Activated CD4-positive, alpha-beta T cell treated with anti-CD3 and anti-CD28 coated beads, Interleukin-2, amount 50 U/mL, for 1 hour (primary cell): ENCODE measurements at places on chromosomes 7 and 10.

GRCh38 chr7:50088463-50089129, 4.5 kb downstream of the ZPBP start:
- no peak for DNase-seq

GRCh38 chr7:157805713-157806112, 468.9 kb downstream of the DNAJB6 start:
- no peak for DNase-seq

- DNase-seq: no peak
These were observed 152.9 kb downstream of the ADAM12 start for GRCh38 chr10:126235091-126235978.

GRCh38 chr10:87916515-87916914, 53.1 kb downstream of the PTEN start:
- no peak for DNase-seq

GRCh38 chr10:43013065-43013464, 63.8 kb upstream of the RET start:
- DNase-seq: no peak

GRCh38 chr7:70037171-70037933, 439.1 kb downstream of the AUTS2 start:
- no peak for DNase-seq

DNA sequence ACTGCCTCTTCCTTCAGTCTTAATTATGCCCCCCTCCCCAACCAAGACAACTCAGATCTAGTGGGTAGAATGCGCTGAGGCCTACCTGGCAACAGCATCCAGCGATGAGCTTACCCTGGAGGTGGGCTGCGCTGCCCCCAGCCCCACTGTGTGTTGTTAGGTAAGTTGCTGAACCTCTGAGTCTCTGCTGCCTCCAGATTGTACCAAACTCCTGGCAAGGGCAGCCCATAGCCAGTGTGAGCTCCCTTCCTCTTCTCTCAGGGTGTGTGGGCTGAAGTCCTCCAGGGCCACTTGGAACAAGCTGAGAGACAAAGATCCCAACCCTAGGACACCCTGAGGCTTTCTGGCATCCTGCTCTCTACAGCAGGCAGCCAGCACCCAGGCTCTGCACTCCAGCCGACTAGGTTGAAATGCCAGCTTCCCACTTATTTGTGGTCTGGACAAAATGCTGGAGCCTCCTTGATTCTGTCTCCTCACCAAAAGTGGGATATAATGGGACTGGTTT, 135.3 kb downstream of the ARHGAP22 start:
- no peak for DNase-seq

- DNase-seq: no peak
These were observed 130.6 kb downstream of the SPAG6 start for GRCh38 chr10:22475651-22476600.

- no peak for DNase-seq
These were observed 71.5 kb downstream of the MCMBP start for GRCh38 chr10:119801176-119801575.

GRCh38 chr10:8122611-8123369, 68.3 kb downstream of the GATA3 start:
- DNase-seq: no peak

DNA sequence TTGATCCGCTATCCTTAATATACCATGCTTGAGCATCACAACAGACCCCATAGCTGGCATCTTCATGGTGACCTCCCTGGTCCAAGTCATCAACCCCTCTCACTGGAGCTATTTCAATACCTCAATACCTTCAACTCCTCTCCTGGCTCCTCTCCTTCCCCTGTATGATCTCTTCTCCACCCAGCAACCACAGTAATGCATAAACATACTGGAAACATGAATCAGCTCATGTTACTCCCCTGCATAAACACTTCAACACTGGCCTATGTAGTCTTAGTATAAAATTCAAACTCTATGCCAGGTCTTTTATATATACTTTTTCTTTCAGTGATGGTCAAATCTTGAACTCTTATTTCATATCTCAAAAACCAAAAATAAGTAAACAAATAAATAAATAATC, 31.8 kb upstream of the TMEM273 start:
- DNase-seq: no peak

DNA sequence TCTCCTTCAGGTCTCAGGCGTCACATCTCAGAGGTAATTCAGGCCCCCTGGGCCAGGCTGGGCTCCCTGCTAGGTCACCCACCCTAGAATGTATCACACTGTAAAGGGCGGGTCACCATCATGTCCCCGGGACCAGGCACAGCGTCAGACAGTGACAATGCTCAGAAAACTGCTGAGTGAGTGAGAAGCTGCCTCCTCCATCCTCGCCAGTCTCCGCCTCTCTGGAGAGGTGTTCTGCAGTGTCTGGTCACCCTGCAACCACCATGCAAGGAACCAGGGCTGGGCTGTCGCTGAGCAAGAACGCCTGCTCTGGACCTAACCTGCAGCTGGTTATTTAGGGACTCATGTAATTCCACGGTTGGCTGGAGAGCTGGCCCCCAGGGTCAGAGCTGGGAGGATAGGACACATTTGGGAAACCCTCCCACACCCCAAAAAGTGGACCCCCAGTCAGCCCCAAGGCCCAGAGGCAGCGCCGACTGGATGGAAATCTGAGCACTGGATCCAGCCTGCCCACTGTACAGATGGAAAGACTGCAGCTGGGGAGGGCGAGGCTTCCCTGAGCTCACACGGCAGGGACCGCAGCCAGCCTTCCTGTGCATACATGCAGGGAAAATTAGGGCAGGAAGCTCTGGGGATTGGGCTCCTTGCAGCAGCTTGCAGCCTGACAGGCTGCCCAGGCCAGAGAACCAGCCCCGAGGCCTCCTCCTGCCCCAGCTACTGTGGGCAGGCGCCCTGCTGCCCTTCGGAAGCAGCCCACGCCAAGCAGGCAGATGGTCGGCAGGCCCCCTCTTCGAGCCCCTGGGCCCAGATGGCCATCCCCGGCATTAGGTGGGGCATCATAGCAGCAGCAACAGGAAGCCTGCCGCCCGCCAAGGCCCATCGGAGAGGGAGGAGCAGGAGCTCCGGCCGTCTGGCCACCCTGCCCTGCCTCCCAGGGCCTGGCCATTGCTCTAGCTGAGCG, 105.4 kb upstream of the ZMIZ1 start:
- DNase-seq: no peak

DNA sequence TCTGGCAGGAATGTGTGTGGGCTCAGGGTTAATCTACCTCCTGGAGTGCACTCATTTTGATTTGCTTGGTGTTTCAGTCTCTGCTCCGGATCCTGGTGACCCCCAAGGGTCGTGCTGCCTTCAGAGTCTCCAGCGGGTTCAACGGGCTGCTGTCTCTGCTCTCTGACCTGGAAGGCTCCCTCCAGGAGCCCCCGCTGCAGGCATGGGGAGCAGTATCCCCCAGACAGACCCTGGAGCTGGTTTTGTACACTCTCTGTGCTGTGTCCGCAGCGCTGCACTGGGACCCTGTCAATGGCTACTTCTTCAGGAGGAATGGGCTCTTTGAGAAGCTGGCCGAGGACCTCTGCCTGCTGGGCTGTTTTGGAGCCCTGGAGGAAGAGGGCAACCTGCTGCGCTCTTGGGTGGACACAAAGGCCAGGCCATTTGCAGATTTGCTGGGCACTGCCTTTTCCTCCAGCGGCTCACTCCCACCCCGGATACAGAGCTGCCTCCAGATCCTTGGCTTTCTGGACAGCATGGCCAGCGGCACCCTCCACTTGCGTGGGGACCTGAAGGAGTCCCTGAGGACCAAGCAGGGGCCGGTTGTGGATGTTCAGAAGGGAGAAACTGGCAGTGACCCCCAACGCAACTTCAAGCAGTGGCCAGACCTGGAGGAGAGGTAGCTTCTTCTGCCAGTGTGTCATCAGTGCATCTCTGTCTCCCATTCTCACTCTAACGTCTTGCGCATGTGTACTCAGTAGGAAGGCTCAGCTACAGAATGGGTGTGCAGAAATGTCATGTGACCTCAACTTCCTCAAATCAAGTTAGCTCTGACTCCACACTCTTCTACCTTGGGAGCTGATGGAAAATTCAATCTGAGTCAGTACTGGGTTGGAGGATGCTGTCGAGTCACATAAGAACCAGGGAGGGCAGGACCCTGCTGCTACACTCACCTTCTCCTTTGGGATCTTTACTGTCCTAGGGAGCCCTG, 58.5 kb downstream of the WDFY4 start:
- no peak for DNase-seq

DNA sequence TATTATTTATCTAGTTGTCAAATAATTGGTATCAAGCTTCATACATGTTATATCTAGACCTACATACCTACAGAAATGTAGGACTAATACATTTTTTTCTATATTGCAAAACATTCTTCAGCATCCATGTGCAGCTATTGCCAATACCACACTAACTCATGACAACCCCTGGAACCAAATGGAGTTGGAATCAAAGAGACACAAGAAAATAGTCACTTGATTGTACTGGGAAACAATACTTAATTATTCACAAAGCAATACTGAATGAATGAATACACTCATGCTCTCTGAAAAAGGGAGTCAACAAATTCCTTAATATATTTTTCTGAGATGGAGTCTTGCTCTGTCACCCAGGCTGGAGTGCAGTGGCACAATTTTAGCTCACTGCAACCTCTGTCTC, 10.4 kb upstream of the CFAP43 start:
- DNase-seq: no peak

GRCh38 chr10:70692043-70692603, 19.8 kb downstream of the ADAMTS14 start:
- DNase-seq: no peak

- no peak for DNase-seq
These were observed 14.7 kb downstream of the HNRNPA2B1 start for GRCh38 chr7:26185844-26186180.

DNA sequence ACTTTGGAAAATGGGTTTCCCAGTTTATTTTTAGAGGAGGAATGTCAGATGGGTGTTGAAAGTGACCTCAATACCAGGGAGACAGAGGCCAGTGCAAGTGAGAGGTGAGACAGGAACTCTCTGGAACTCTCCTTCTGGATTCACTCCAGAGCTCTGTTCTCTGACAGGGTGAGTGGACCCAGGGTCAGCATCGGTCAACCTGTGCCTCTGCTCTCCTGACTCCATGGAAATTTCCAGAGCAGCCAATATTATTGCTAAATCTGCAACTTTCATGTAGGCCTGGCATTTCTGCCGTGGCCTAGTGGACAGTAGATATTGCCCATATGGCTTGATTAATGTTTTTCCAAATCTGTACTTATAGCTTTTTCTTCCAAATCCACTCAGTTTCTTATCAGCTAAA, 20.2 kb downstream of the AKR1C4 start:
- no peak for DNase-seq

DNA sequence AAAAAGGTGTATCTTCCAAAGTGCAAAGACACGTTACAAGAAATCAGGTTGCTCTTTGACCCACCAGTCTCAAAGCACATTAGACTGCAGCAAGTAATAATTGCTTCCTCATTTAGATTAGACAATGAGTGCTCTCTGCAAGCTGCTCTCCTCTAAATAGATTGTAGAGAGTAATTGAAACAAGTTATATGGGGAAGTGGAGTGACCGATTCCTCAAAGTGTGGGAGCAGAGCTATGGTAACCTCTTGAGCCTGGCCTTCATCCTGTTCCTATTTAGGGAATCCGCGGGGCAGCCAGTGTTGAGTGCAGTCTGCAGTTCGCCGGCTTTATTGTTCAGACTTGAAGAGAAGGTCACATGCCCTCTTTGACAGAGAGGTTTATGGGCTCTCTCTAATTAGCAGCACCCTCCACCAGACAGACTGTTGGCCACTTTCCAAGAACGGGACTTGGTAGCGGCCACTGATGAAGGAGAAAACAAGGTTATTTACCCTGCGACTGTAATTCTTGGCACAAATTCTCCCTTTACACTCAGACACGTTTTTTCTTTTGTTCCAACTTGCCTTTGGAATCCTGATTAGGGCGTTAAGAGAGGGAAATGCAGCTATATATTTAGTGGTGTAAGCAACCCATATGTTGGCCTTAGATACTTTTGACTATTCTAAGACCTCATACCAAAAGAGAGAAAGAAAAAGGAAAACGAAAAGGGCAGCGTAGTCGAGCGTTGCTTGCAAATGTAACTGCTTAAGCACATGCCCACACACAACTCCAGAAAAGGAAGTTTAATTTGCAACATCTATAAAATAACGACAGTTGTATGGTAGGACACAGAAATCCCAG, 107.5 kb downstream of the REEP3 start:
- DNase-seq: no peak

DNA sequence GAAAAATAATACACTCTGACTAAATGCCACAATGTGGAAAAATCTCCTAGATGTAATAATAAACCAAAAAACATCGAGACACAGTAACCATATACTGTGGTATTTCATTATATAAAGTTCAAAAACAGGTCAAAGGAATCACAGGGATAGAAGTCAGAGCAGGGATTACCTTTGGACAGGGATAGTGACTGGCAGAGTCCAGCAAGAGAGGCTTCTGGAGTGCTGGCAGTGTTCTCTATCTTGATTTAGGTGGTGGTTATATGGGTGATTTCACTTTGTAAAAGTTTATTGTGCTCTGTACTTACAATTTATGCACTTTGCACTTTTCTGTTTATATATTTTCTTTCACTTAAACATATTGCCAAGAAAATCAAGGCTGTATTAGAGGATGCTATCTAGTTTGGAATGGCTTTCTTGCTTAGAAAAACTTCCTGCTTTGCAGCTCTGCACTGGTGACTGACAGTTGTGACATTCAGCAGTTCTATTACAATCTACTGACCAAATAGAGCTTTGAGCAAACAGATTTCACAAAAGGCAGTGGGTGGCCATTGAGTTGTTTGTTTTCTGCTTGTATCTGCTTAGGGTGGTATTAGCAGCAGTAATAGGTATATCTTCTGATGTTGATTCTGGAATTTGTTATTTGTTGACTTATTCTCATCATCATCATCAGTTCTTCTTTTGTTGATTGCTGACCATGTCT, 263.6 kb upstream of the LRGUK start:
- DNase-seq: no peak

DNA sequence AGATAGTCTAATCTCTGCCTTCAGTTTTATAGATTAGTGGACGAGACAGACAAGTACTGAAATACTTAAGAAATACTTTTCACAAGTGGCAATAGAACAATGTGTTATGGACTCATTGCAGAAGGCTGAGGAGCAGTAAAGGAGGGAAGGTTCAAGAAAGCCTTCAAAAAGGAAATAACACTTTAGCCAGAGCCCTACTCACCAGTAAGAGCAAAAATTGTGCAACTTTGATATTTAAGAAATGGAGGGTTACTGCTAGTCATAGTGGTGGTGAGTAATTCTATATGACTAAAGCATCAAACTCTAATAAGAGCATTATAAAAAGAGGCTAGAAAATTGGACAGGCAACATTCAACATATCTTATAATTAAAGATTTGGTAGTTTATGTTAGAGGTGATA, 28.8 kb downstream of the PTPN12 start:
- no peak for DNase-seq

DNA sequence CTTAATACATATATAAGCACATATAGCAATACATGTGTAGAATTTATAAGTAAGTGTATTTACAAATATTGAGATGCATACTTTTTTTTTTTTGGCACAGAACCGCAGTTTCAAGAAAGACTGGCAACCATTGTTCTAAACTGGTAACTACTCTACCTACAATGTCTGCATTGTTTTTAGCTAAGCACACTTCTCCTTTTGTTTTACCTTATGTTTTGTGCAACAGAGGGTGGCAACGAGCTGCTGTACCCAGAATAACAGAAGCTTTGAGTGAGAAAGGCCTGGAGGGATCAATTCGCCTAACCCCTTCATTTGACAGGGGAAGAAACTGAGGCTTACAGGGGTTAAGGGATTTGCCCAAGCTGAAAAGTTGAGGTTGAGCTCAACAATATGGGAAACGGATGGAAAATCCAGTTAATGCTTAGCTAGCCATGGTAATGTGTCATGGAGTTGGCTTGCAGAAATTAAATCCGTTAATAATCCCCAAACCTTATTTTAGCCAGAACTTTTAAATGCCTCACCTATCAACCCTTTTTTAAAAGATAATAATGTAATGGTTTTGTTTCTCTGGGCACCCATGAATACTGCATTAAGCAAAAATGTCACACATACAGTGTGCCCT, 25.5 kb downstream of the FZD1 start:
- DNase-seq: no peak
